Foreskin fibroblast (primary cell): ENCODE measurements at places on chromosomes 1 and 21.

- no peak for DNase-seq
Measured at GRCh38 chr1:38028105-38028591, 15.6 kb downstream of the UTP11 start.

GRCh38 chr1:233390842-233391737, 63.6 kb downstream of the MAP3K21 start:
- no peak for DNase-seq

DNA sequence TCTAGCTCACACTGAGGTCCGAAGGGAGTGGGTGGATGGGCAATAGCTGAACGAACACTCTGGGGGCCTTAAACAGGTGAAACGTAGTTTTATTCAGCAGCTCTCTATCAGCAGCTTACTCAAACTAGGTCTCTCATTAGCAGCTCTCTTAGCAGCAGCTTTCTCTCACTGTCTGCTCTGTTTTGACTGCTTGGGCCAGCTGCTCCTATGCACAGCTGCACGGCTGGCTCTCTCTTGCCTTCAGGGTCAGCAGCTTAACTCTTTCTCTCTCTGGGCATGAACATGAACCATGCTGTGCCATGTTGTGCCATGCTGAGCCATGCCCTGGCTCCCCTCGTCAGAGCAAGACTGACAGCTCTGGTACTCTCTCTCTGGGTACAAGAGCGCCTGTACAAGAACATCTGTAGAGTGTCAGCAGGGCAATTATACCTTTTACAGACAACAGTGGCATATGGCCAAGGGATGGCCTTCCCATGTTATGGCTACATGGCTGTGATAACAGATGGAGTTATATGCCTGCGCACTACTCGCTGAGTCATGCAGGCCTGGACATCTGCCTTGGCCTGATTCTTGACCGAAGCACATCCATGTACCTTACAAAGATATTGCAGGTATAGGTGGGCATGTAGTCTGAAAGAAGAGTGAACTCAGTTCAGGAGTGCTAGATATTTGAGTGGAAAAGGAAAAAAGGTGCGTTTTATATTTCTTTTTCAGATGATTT, 152.4 kb downstream of the LEPR start:
- DNase-seq, result no peak

GRCh38 chr1:203178083-203178482, 2.5 kb upstream of the MYBPH start:
- peak; percentile 58 for DNase-seq

GRCh38 chr21:39972976-39973770, 105.9 kb downstream of the PCP4 start:
- no peak for DNase-seq

DNA sequence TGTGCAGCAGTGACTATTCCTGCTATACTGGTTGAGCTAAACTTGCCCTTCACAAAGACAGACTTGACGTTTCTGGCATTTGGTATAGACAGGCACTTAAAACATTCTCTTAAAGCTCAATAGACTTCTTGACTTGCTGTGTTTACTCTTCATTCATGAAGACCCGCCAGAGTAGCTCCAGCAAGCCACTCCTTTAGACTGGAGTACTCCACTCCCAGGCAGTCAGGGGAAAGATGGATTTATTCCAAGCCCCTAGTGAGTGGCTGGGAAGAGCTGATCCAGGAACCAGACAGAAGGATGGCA, 70.7 kb downstream of the EVA1C start:
- DNase-seq, result no peak

GRCh38 chr21:40018871-40019475, 151.7 kb downstream of the PCP4 start:
- DNase-seq, result no peak

GRCh38 chr1:4424254-4424653, 230.2 kb upstream of the AJAP1 start:
- DNase-seq, result no peak

GRCh38 chr1:217812175-217812574, 181.0 kb downstream of the SPATA17 start:
- no peak for DNase-seq

DNA sequence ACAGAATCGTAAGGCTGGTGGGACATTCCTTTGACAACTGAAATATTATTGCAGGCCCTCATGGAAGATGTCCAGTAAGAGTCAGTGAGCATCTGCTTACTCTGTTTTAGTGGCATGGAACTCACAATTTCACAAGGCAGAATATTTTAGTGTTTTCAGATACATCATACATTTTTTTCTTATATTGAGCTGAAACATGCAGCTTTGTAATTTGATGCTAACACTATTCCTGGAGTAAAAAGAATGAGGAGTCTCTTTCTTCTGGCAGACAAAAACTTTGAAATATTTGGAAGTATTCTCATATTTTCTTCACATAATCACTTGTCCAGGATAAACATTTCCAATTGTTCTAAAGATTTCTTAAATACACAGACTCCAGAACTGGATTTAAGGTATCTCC, 17.7 kb downstream of the CLDN17 start:
- no peak for DNase-seq

DNA sequence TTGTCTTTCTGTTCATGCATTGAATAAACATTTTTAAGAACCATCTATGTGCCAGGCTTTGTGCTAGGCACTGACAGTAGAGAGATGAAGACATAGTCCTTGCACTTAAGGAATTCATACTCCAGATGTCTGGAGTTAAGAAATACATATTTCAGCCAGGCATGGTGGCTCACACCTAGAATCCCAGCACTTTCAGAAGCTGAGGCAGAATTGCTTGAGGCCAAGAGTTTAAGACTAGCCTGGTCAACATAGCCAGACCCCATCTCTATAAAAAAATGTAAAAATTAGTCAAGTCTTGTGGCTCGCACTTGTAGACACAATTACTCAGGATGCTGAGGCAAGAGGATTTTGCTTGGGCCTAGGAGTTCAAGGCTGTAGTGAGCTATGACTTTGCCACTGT, 18.6 kb upstream of the YTHDF2 start:
- DNase-seq, result no peak

GRCh38 chr1:221840511-221841243, 98.8 kb upstream of the DUSP10 start:
- DNase-seq, result no peak

DNA sequence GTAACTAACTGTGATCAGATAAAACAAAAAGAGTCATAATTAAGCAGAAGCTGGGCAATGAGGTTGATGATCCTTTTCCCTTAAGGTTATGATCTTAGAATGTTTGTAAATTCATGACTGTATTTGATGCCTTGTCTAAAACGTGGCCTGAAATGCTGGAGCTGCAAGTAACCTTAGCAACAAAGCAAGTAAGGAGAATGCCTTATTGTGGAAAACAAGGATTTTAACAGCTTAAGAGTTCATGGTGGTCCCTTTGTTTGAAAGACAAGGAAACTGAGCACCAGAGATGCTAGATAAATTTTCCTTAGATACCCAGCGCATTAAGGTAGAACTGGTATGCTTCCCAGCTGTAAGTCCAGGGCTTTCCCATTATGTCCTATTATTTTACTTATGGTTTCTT, 25.7 kb upstream of the XPR1 start:
- DNase-seq, result no peak

DNA sequence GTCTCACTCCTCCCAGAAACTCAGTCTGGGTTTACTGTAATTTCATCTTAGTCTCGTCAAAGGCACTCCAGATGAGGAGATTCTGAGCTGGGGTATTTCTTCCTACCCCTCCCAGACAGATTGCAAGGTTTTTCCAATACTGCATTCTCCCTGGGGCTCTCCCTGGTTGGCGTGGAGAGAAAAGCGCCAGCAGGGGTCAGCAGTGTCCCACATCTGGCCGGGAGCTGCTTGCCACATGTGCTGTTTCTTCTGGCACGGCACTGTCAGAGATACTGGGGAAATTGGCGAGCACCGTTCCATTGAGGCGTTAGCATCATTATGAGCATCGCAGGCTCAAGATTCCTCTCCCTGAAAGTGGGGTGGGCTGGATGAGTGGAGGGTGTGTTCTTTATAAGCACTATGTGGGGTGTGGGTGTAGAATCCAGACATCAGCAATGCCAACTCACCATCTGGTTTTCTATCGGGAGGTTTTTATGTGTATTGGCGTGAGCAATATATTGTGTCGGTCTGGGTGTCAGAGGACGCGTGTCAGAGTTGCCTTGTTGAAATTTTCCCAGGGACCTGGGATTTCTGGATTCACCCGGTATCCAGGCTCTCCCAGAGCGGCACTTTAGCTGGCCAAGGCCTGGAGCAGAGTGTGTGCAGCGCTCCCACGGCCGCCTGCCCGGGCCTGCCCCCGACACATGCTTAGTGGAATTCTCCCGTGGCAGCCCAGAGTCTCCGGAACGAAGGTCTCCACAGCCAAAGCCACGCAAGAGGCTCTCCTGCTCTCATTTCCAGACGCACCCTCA, 8.0 kb upstream of the NAV1 start:
- DNase-seq, result peak; percentile 82

DNA sequence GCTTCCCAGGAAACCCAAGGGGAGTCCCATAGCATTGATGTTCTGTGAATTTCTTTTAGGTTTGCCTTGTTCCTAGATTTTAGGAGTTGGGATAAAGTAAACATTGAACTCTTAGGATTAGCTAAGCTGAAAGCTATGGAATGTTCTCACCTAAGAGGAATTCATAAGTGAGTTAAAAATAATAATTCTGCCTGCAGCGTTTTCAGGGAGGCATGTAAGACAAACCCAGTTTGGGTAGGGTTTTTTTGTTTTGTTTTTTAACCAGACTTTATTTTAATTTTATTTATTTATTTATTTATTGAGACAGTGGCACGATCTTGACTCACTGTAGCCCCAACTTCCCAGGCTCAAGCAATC, 28.9 kb upstream of the CD101 start:
- no peak for DNase-seq

- peak; percentile 50 for DNase-seq
Measured at GRCh38 chr1:38077523-38078147, 31.0 kb upstream of the POU3F1 start.

- DNase-seq, result peak; percentile 27
Measured at GRCh38 chr1:22064751-22065402, 12.4 kb downstream of the CDC42 start.

- DNase-seq, result no peak
Measured at GRCh38 chr21:45485686-45486442, 56.4 kb downstream of the SLC19A1 start.

DNA sequence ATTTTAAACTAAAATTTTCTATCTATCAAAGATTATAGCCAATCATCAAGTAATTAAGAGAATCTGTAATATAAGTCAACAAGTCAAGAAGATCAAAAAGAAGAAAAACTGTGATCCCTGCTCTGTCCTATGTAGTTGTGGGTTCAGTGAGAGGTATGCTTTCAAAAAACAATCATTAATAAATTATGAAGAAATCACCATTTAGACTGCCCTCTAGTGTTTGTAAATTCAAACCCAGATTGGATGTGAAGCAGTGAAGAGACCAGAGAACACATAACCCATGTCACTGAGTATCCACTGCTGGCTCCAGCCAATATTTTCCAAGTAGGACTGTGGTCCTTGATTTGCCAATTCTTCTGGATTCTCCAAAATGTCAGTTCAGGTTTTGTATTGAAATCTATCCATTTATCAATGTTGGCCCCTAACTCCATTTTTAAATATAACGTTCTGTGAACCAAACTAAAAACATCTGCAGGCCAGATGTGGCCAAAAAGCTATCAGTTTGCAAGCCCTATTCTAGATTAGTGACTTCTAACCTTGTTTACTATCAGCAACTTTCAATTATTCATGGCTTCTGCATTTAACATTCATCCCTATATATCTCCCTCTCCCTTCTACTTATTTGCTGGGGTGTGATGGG, 467.5 kb upstream of the CXADR start:
- DNase-seq, result peak; percentile 60

DNA sequence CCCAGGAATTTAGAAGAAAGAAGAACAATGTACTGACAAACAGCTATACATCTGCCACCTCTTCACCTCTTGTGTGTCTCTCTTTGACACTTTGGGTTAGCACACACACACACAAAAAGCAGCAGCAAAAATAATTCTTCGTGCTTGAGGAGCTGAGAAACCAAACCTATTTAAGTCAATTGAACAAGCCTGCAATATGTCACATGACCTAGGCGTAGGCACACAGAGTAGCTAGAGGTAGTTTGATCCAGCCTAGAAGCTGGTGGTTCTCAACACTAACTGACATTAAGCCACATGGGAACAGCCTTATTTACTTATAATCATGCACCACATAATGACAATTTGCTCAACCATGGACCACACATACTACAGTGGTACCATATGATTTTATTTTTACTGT, 32.3 kb downstream of the RRAGC start:
- DNase-seq, result no peak

- DNase-seq, result no peak
Measured at GRCh38 chr1:240138867-240139266, 47.2 kb downstream of the FMN2 start.

GRCh38 chr21:36171336-36171735, 14.7 kb downstream of the DOP1B start:
- no peak for DNase-seq

- DNase-seq, result no peak
Measured at GRCh38 chr1:50913954-50914353, 46.1 kb downstream of the FAF1 start.
